ENCODE measurements at places on chromosomes 3 and 15. TPM values are rescaled to one million over a fixed set of nuclear protein-coding genes. Genes with fewer than 3 reads are reported as not detected.

Gene SPCS1
- total RNA-seq: 101 TPM

Gene FGD5
- total RNA-seq: 0.27 TPM

Gene SEMA6D
- 11.8 TPM for total RNA-seq

- DNase-seq: no peak
- H3K27ac ChIP-seq: no peak overlapping the region
- no peaks in the 10 kb centered on the region for H3K27me3 ChIP-seq
- no peak overlapping the region for H3K4me3 ChIP-seq
These were observed 47.8 kb downstream of the GPD1L start for GRCh38 chr3:32154205-32154579.

- H3K27me3 ChIP-seq: no peaks in the 10 kb centered on the region
- no peaks in the 10 kb centered on the region for H3K36me3 ChIP-seq
- H3K27ac ChIP-seq: no peak overlapping the region
- H3K4me1 ChIP-seq: peaks cover 9% of the 10 kb centered on the region
These were observed 52.9 kb downstream of the BTLA start for GRCh38 chr3:112446343-112446742.

GRCh38 chr3:13424141-13424844 lies 4.2 kb upstream of the NUP210 start:
- no peak overlapping the region for H3K4me3 ChIP-seq
- no peak overlapping the region for H3K27ac ChIP-seq
- H3K36me3 ChIP-seq: no peaks in the 10 kb centered on the region
- peaks cover 3% of the 10 kb centered on the region for H3K27me3 ChIP-seq
- H3K4me1 ChIP-seq: peaks cover 8% of the 10 kb centered on the region

DNA sequence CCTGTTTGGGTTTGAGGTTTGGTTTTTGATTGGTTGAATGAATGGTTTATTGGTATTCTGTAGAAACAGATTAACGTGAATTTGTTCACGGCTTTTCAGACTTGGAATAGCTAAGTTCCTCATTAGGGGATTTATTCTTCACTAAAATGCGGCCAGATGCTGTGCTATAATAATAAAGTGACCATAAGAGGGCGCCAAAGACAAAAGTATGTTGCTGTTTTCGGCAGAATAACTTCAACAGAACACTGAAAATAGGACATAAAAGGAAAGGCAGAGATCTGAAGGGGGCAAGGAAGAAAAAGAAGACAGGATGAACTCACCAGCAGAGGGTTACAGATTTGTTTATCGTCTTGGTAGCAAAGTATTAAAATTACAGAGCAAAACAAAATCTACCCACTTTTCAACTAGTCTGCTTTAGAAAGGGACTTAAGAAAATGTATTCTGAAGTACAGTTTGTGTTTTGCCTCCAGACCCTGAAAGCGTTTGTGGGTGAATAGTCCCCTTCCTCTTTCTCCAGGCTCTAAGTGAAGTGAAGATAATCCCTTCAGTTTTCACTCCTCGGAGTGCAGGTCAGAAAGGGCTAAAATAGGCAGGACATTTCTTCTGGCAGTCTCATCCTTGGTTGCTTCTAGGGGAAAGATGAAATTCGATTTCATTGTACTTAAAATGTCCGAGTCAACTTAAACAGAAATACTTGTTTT lies 147.6 kb downstream of the IL20RB start:
- peaks cover 18% of the 10 kb centered on the region for H3K27me3 ChIP-seq
- no peak overlapping the region for H3K27ac ChIP-seq
- DNase-seq: peak; percentile 39

DNA sequence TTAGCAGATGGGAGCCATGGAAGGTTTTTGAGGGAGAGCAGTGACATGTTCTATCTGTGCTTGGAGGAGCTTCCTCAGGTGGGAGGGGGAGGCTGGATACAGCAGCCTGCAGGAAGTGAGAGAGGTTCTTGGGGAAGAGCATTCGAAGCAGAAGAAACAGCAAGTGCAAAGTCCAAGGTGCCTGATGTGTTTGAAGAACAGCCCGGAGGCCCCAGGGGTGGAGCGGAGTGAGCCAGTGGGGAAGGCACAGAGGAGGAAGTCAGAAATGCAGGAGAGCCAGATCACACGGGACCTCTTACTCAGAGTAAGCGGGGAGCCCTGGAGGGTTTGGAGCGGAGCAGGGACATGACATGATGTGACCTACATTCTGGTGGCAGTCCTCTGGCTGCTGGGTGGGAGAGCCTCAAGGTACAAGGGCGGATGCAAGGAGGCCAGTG lies 10.8 kb downstream of the ITGA11 start:
- H3K4me1 ChIP-seq: peaks cover 56% of the 10 kb centered on the region
- peaks cover 7% of the 10 kb centered on the region for H3K27me3 ChIP-seq
- no peak for DNase-seq
- H3K4me3 ChIP-seq: no peak overlapping the region
- no peaks in the 10 kb centered on the region for H3K36me3 ChIP-seq

- H3K4me1 ChIP-seq: no peaks in the 10 kb centered on the region
- H3K27me3 ChIP-seq: no peaks in the 10 kb centered on the region
- H3K27ac ChIP-seq: no peak overlapping the region
- no peak for DNase-seq
- no peaks in the 10 kb centered on the region for H3K36me3 ChIP-seq
These were observed 122.6 kb downstream of the CNTN3 start for GRCh38 chr3:74491874-74492273.

DNA sequence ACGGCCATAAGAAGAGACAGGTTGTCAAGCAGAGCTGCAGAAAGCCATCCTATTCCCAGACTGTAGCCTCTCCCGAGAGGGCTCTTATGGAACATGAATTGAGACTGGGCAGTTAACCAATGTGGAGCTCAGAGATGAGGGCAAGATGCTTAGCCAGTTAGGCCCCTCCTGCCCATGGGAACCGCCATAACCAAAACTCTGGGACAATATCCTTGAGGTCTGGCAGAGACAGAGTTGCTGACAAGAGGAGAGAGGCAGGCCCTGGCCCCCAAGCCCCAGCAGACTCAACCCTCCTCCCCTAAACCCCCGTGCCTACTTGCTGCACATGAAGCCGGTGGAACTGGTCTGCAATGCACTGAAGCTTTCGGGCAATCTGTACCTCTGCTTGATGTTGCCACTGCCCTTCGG lies 4.8 kb downstream of the BMF start:
- no peak overlapping the region for H3K27ac ChIP-seq
- peaks cover 74% of the 10 kb centered on the region for H3K4me1 ChIP-seq
- no peak overlapping the region for H3K4me3 ChIP-seq
- H3K36me3 ChIP-seq: peaks cover 2% of the 10 kb centered on the region
- H3K27me3 ChIP-seq: peaks cover 2% of the 10 kb centered on the region

DNA sequence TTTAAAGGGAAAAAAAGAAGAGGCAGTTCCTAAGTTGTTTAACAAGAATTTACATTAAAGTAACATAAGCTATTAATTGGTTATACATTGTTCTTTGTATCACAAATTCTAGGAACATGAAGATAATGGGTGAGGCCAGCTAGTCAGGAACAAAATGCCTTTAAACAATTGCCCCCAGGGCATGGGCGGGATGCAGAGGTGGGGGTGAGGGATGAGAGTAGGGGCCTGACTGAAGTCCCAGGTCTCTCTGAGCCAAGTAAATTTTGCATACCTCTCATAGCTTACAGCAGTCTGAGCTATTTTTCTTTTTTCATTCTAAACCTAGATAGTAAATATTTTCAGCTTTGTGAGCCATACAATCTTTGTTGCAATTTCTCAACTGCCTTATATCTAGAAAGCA lies 77.8 kb upstream of the RNU6-1 start:
- peaks cover 48% of the 10 kb centered on the region for H3K4me1 ChIP-seq
- no peak for DNase-seq
- H3K36me3 ChIP-seq: no peaks in the 10 kb centered on the region
- H3K27me3 ChIP-seq: no peaks in the 10 kb centered on the region

- H3K27ac ChIP-seq: no peak overlapping the region
- no peak for DNase-seq
- no peaks in the 10 kb centered on the region for H3K27me3 ChIP-seq
These were observed 322.7 kb upstream of the ZNF717 start for GRCh38 chr3:76107935-76108570.

All from neural crest cell (in vitro differentiated cells).